Lower lobe of right lung (tissue), 2 donors: ENCODE measurements at places on chromosomes 16 and 17. TPM values are rescaled to one million over a fixed set of nuclear protein-coding genes. Genes with fewer than 3 reads are reported as not detected.

Gene SLC6A2
- total RNA-seq = not detected

- no peak for DNase-seq
Measured at GRCh38 chr17:76901542-76902197, 33.5 kb downstream of the MGAT5B start.

GRCh38 chr16:27867122-27868110, 196.1 kb downstream of the GSG1L start:
- DNase-seq = peak; percentile 84

DNA sequence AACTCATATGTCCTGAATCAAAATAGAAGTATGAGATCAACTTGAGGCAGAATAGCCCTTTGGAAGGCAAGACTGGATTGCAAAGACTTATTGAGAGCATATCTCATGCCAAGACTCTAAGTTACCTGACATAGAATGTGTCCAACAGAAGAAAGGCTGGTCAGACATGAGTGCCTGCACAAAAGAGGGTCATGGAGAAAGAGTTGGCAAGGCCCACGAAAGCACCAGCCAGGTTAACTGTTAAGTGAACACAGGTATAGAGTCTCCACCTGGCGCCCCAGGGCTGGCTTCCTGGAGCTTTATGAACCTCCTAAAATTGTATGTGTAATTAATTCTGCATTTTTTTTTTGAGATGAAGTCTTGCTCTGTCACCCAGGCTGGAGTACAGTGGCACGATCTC, 71.0 kb downstream of the CMC2 start:
- DNase-seq = no peak

Gene SRSF1
- 159 TPM for total RNA-seq

DNA sequence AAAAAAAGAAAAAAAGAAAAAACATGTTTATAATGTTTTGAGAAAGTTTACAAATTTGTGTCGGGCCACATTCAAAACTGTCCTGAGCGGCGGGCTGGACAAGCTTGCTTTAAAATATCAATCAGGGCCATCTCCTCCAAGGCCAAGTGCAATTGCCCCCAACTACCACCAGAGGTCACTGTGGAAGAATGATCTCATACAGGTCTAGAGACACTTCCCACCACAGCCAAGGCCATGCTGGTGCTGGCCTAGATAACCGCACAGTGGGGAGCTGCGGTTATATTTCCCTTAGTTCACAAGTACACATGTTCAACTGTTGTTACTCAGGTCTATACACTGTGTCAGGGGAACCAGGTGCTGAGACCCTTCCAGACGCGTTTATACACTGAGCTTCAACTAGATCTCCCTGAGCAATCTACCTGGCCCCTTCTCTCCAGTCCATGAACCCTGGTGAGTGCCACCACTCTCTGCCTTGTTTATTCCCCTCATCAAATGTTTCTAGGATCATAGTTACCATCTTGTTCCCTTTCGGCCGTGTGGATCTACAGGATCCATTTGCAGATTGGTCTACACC, 83.8 kb upstream of the CCL2 start:
- peak; percentile 57 for DNase-seq

GRCh38 chr17:2713881-2714280, 2.3 kb upstream of the CLUH start:
- no peak for DNase-seq

- peak; percentile 92 for DNase-seq
Measured at GRCh38 chr16:31135535-31136286, at the start of gene PRSS8. PRSS8 (minus strand) TSS chr16:31135727; CDS start chr16:31135498, 229 bp downstream.

Gene CBFA2T3
- total RNA-seq = 14.3 TPM

Gene HOXB5
- total RNA-seq = 3.9 TPM

GRCh38 chr16:65846210-65846602, 520.3 kb upstream of the CDH5 start:
- no peak for DNase-seq

GRCh38 chr16:3045758-3046640, at the start of gene MMP25:
MMP25 (plus strand) TSS chr16:3046561; CDS start chr16:3046918, 357 bp downstream.
- DNase-seq = no peak

DNA sequence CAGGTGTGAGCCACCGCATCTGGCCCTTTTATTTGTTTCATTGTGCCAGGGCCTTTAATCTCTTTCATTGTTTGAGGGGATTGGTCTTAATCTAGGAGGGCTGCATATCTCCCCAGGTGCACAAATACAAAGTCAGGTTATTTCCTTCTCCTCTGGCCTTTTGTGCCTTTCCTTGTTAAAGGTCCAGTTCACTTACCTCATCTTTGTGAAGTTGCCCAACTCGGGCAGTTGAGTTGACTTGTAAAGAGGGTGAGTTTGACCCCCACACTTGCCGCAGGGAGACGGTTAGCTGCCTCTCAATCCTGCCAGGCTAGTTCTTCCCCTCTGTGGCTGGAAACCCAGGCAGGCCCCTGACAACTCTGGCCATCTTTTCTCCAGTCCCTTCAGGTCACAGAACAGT, 33.4 kb downstream of the TMEM92 start:
- no peak for DNase-seq

DNA sequence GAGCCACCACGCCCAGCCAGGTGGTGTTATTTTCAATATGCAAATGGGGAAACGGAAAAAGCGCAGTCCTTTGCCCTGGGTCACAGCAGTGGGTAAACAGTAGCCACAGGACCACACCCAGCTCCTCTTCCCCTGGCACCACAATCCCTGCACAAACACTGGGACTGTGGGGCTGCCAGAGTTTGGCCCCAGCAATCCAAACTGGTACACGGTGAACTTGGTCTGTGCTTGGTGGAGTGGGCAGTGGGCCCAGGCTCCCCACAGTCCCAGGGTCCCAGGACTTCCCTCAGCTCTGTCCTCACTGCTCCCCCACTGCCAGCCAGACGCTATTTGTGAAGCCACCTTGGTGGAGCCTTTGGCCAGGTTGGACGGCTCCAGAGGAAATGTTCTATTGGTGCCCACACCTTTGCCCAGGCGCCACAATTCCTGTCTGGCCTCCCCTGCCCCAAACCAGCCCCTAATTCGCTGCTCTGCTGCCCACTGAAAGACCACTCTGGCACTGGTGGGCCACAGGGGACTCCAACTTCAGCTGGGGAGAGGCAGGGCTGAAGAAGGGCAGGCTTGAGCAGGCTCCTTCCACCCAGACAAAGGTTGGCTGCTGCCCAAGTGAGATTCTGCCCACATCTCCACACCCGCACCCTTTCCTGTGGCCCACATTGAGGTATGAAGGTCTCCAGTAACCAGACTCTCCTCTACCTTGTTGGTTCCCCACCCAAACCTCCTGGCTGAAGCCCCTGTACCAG, 2.1 kb downstream of the CHAD start:
- no peak for DNase-seq

GRCh38 chr16:88473666-88474534, 20.8 kb downstream of the ZFPM1 start:
- no peak for DNase-seq

DNA sequence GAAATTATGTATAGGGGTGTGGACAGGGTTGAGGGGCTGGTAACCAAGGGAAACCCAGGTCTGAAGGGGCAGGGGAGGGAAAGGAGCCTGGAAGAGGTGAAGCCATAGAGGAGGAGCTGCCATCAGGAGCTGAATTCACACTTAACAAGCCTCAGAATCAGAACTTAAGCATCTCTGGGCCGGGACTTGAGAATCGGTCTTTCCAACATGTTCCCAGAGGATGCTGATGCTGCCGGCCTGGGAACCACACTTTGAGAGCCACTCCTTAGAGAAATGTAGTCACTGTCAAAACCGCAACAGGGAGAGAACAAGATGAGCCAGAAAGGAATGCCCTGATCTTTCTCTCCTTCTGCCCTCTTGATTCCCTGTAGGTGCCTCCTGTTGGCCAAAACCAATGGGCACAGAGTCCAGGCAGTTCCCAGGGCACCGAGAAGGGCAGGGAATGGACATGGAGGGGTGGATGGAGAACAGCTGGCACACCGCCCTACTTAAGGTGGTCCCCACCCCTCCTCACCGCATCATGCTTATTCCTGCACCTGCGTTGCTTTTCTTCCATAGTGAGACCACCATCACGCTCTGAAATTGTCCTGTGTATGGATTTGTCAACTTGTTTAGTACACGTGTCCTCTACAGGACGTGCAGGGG, 88.5 kb downstream of the GSG1L start:
- no peak for DNase-seq

DNA sequence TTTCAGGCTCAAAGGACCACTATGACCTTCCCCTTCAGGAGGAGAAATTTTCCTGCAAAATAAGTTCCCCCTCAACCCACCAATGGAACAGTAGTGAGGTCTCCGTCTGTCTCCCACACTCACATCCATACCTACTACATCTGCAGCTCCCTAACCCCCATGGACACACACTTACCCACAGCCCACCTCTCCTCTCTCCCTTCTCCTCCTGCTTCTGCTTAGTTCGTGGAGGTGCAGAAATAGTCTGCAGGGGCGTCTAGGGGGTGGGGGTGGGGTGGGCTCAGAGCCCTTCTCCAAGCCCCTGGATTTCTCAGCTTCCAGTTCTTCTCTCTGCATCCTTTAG, 8.9 kb downstream of the HOXB4 start:
- no peak for DNase-seq

DNA sequence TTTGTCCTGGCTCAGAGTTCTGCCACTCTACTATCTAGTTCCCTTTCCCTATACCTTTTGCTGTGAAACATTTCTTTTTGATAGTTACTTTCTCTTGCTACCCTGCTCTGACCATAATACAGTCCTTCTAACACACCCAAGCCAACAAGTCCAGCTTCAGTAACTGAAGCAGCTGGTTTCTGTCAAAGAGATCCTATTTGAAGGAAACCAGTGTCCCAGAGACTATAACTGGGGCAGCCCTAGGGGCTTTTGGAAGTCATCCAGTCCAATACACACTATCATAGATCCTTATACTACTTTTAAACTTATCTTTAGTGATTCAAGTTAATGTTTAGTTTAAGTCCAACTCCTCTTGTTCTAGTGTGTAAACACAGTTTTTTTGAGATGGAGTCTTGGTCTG, 17.3 kb upstream of the DHRS13 start:
- no peak for DNase-seq

- no peak for DNase-seq
Measured at GRCh38 chr17:228951-229708, 47.7 kb upstream of the DOC2B start.

DNA sequence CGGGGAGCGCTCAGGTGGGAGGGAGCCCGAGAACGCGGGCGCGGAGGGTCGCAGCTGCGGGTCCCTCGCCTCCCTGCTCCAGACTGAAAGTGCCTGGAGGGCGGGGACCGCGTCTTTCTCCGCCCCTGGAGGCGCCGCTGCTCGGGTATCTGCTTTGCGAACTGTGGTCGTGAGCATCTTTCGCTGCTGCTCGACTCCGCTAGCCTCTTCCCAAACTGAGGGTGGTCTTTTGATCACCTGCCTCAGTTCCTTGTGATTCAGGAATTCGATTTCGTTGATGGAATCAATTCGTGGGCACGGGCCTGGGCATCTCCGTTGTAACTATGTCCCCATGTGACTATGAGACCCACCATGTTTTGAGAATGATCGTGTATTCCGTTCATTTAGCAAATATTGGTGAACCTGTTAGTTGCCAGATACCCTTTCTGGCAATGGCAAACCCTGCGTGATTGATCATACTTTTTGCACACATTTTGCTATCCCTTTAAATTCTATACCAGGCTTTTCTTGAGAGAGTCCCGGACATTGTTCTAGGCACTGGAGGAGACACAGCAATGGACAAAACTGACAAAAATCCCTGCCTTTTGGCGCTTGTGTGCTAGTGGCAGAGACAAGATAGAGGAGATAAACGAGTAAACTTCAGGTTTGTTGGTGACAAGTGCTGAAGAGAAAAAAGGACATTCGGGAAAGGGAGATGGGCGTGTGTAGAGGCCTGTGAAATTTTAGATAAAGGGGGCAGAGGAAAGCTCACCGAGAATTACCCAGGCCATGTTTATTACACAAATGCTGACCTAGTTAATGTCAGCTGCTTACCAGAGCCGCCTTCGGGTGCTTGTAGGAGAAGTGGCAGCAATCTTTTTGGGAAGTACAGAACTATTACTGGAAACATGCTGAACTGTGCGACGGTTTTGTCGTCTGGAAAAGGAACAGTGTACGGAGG, 948 bp downstream of the UTP18 start:
- no peak for DNase-seq

DNA sequence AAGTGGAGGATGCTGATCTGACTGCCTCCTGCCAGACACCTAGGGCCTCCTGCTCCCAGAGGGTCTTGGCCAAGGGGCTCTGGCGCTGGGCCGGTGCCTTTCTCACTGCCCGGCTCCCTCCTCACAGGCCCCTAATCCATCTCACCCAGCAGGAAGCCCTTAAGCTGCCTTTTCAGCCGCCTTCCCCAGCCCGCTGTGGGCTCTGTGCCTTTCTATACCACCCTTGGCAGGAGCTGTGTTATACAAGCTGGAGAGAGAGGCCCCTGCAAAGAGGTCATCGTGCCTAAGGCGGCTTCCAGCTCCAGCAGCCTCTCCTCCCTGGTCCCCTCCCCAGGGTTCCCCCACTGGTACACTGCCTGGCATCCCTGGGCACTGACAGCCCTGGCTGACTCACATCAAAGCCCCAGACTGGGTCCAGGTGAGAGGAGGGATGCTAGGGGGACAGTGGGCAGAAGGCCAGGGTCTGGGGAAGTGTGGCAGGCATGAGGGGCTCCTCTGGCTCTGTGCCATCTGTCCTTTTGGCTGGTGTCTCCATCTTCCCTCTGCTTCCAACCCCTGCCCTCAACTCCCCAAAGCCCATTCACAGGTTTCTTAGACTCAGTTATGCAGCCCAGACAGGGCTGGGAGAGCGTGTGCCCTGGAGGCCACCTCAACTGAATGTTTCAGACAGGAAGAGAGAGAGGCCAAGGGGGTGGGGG, 15.3 kb upstream of the FZD2 start:
- DNase-seq = no peak
